ENCODE measurements at places on chromosomes 3 and 15.
A peak's percentile ranks its signal among the peaks of the same experiment; 100 is the strongest.

- no peak for DNase-seq
Measured at GRCh38 chr3:46574243-46574646, 8.1 kb upstream of the LRRC2 start.

GRCh38 chr15:88141269-88141889, 115.2 kb downstream of the NTRK3 start:
- no peak for DNase-seq

DNA sequence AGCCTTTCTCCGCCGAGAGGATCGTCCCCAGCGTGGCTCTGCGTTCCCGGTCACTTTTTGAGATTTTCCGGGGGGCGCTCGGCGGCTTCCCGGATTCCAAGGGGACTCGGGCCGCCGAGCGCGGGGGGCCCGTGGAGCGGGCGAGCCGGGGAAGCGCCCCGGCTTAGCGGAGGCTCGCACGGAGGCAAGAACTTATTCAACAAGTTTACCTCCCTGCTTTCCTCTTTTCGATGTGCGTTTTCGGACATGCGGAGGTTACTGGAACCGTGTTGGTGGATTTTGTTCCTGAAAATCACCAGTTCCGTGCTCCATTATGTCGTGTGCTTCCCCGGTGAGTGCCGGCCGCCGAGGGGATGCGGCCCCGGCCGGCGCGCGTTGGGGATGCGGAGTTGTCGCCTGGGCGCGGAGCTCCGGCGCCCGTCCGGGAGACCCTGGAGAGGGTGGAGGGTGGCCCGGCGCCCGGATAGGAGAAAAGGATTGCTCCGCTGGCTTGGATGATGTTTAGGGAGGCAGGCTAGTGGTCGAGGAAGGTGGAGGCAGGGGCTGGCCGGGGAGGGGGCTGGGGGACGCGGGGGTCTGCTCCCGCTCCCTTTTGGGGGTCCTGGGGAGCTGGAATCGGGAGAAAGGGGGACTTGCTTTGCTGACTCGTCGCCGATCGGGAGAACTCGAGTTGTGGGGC, 810 bp downstream of the PTPRG start:
- no peak for DNase-seq

GRCh38 chr15:89090791-89091626, 2.8 kb downstream of the ABHD2 start:
- DNase-seq = no peak

DNA sequence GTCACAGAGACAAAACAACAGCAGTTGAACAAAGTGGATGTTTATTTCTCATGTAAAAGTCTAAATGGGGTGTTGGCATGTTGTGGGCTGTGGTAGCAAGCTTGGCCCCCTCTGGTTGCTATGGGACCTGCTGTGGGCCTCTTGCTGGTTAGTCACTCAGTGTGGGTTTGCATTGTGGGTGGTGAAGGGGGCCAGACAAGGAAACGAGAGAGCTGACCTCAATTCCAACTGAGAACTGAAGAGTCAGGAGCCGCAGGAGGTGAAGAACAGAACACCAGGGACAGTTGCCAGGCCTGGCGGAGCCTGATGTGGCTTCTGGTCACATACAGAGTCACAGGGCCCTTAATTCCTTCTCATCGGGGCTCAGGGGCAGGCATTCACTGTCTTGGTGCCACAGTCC, 1.9 kb upstream of the ADPGK start:
- no peak for DNase-seq

DNA sequence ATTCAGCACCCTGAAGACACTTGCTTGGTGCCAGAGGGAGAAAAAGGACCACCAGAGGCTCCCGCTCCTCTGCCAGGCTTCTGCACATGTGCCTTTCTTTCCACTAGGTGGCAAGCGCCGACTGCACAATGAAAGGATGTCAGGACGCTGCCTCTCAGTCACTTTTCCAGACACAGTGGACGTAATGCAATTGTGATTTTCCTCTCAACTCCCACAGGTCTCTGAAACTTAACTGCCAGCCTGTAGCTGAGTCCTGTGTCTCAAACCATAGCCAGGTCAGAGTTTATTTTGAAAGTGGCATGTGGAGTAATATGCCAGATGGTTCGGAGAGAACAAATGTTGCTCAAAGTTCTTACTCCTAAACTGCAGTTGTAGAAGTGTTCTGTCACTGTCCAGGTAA, 162.9 kb downstream of the ITPR1 start:
- no peak for DNase-seq

- DNase-seq = no peak
Measured at GRCh38 chr3:13134166-13134878, 61.1 kb upstream of the IQSEC1 start.

DNA sequence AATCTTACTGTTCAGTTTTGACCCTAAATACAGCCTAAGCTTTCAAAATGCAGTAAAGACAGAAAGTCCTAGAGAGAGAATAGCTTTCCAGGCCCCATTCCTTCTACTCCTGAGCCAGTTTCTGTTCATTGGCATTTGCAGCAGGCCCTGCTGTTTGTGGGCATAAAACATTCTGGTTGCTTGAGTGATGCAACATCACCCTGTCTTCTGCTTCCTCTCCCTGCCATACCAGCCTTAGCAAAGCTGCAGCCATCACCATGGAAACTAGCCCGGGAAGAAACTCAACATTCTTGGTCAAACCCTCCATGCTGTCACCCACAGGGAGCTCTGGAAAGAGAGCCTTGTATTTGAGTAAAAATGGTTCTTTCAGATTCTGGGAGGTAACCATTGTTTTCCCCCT, 325.7 kb downstream of the MAGI1 start:
- peak; percentile 25 for DNase-seq

GRCh38 chr15:29818141-29818540, 4.1 kb downstream of the TJP1 start:
- no peak for DNase-seq

GRCh38 chr3:62284442-62284841, 88.9 kb downstream of the FEZF2 start:
- no peak for DNase-seq

DNA sequence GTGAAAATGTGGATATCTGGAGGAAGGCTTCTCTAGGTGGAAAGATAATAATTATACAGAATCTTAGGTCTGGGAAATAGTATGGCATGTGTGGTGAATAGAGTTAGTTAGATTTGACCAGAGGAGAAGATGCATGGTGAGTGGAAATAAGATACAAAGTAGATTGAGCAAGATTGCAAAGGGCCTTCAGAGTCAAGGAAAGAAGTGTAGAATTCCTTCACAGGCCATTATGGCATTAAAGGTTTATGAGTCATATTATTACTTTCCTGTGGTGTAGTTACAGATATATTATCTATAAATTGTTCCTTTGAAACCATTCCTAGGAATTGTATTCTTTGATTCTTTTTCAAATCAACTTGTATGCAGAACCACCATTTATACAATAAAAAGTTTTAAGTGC, 660.3 kb downstream of the SI start:
- no peak for DNase-seq

GRCh38 chr3:11810276-11810675, 36.4 kb downstream of the TAMM41 start:
- no peak for DNase-seq

DNA sequence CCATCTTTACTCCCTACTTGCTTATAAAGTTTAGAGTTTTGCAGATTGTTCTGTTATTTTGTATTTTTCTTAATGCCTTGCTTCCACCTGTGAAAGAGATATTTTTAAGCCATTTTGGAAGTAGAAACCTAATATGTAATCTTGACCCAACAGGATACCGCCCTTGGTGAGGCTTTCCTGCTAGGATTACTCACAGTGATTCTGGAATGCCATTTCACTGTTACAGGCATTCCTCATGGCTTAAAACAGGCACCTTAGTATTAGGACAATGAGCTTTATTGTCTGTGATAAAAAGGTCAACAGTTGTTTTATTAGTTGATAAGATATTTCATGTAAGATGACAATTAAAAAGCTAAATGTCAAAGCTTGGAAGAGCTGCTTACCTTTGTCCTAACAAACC, 58.2 kb downstream of the PHLDB2 start:
- DNase-seq = no peak

- DNase-seq = no peak
Measured at GRCh38 chr15:80168421-80168820, 15.6 kb downstream of the FAH start.

DNA sequence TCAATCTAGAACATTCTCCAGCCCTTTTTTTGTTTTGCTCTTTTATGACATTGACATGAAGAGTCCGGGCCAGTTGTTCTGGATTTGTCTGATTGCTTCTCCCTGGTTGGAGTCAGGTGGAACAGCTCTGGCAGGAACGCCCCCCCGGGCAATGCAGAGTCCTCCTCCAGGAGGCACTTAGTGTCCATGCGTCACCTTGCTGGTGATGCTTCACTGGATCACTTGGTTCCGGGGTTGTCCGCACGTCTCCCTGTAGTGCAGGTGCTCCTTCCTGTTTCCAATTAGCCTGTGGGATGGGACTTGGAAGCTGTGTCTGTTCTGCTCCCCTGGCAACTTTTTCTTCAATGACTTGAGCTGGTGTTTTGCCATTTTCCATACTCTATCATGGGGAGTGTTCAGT, 9.8 kb downstream of the CSK start:
- DNase-seq = no peak

GRCh38 chr3:153348457-153349107, 186.6 kb downstream of the RAP2B start:
- DNase-seq = no peak

- DNase-seq = no peak
Measured at GRCh38 chr15:98896002-98896721, 111.4 kb downstream of the PGPEP1L start.

DNA sequence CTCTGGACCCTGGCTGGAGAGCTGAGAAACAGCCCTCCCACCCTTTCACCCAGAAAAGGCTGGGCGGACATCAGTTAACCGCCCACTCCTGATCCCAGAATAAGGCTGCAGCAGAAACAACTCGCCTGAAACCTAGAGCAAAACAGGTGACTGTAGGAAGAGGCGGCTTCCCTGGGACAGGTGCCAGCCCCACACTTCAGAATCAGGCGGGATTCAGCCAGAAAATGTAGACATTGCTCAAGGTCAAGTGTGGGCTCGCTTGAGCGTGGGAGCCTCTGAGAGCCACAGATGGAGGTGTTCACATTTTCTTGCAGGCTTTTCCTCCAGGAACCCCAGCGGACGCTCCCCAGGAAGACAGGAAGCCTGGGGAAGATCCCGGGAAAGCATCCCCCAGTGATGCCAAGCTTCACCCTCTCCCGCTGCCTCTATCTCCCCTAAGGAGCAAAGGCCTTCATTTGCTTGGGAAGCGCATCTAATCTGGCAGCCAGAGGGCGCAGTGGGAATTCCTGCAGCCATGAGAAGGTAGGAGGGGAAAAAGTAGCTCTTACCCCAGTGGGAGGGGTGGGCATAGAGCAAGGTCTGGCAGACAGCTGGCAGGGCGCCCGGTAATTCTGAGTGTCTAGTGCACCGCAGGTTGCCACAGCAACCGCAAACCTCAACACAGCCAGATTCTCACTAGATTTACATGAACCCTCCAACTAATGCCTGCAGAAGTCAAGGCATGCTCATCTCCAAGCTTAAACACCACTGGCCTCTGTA, 77.7 kb downstream of the OCA2 start:
- peak; percentile 63 for DNase-seq

DNA sequence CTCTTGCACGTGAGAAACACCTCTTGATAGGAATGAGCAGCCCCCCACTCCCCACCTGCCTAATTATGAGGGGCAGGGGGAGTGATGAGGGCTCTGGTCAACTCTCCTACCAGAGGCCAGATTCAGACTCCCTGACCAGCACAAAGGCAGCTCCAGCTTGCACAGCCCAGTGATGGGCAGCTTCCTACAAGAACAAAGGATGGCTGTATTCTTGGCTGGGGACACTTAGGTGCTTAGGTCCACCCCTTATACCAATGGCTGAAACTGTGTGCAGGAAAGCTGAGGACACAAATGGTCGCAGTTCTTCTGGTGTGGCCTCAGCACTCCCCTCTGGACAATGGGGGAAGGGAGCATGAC, 81.8 kb downstream of the IQSEC1 start:
- no peak for DNase-seq

DNA sequence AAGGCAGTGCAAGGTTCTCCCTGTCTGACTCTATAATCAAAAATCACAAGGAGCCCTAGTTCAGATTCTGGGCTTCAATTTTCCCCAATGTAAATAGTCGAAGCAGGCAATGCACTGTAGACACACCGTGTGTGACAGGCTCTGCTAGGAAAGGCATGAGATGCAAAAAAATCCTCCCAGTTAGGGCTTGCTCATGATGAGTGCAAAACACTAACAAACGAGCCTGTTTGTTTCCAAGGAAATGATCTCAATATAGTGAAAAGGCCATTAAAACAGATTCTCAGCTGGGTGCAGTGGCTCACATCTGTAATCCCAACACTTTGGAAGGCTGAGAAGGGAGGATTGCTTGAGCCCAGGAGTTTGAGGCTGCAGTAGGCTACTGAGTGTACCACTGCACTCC, 55.7 kb downstream of the UMPS start:
- DNase-seq = no peak

- no peak for DNase-seq
Measured at GRCh38 chr15:65333148-65333820, 28.8 kb downstream of the RNU5B-1 start.

DNA sequence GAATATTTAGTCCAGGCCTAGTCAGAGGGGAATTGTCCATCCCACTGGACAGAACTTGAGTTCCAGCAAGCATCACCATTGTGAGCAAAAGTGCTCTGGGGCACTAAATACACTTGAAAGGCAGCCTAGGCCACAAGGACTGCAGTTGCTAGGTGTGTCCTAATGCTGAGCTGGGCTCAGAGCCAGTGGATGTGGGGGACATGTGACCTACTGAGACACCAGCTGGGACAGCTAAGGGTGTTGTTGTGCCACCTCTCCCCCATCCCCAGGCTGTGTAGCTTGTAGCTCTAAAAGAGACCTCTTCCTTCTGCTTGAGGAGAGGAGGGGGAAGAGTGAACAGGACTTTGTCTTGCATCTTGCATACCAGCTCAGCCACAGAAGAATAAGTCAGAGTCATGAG, 120.9 kb downstream of the DTWD1 start:
- no peak for DNase-seq

- no peak for DNase-seq
Measured at GRCh38 chr3:17995769-17996168, 253.3 kb upstream of the TBC1D5 start.

GRCh38 chr15:101489599-101490407, at the start of gene PCSK6:
PCSK6 (minus strand) TSS chr15:101489707; CDS start chr15:101489670, 37 bp downstream.
- no peak for DNase-seq

DNA sequence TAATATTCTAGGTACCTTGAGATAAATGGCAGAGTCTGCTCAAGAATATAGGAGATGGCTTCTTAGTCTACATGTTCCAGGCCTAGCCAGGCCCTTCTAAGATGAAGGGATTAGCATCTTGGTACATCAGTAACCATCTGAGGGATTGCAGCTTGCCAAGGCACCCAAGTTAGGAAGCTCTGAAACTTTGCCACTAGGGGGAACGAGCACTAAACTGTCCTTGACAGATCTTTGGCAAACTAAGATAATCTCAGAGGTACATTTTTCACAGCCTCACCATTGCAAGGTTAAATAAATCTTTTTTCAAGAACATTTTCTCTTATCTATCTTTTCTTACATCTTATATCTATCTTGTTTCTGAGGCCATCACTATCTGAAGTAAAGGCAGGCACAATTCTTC, 351.2 kb downstream of the RAP2B start:
- no peak for DNase-seq

Measured in epithelial cell of proximal tubule (primary cell).